ENCODE measurements at places on chromosomes 13 and 19. TPM values are rescaled to one million over a fixed set of nuclear protein-coding genes. Genes with fewer than 3 reads are reported as not detected.

Gene SERPINE3
- total RNA-seq = not detected

Gene CCDC169
- not detected for total RNA-seq

Gene MCEMP1
- not detected for total RNA-seq

Gene ACER1
- total RNA-seq = 0.76 TPM

Gene CERS1
- not detected for total RNA-seq

Measured in T-helper 1 cell treated with Interleukin-12 subunit alpha and Interleukin-12 subunit beta and Interleukin-4 antibody, amounts not matched to agents 30 ng/mL and 1 ng/mL, for 36 hours (primary cell).